ENCODE measurements at places on chromosomes 7 and 10.

DNA sequence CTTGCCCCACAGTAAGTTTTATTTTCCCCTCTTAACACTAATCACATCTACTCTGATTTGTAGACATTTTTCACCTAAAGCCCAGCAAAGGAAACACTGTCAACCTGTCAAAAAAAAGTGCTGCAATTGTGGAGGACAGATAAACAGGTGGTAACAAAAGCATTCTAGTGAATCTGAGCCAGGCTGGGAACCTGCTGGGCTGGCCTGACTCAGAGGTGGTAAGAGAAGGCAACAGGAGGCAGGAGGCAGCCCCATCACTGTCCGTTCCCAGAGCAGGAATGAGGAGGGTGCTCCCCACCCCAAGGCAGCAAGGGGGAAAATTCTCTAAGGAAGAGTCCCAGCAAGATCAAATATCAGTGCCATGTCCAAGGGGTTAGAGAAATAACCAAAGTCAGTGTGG is 19.5 kb upstream of the HERPUD2 start:
- DNase-seq, result no peak

DNA sequence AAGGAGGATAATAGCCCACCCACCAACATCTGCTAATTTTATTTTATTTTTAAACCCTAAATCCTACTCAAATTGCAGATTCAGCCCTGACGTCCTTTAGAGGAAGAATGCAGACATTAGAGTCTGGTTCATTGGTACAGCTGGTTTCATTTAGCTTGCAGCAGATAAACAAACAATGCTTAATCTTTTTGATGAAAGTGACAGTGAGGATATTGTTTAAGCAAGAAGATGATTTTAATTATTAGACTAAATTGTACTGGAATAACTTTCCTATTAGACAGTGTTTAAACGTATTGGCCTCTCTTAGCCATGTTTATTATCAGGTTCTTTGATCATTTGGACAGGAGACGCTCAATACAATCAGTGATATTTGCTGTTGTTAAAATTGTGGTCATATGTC is 164.8 kb downstream of the CDK14 start:
- no peak for DNase-seq

GRCh38 chr10:26737730-26738129 is 40.2 kb downstream of the PDSS1 start:
- DNase-seq, result no peak

DNA sequence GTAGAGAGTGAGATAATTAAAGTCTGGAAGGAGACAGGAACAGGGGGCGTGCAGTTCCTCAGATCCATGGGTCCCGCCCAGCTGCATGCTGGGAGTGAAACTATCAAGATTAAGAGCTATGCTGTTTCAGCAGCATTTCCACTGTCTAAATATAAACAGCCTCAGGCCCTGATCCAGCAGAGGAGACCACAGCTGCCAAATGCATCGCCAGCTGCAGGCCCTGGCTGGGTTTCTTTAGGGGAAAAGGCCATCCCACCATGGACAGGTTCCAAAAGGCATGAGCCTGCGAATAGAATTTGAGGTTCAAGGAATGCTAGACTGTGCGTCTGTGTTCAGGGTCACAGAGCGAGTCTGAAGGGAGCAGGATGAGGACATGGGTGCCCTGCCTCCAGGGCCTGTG is 411.4 kb downstream of the PAXIP1 start:
- DNase-seq, result no peak

DNA sequence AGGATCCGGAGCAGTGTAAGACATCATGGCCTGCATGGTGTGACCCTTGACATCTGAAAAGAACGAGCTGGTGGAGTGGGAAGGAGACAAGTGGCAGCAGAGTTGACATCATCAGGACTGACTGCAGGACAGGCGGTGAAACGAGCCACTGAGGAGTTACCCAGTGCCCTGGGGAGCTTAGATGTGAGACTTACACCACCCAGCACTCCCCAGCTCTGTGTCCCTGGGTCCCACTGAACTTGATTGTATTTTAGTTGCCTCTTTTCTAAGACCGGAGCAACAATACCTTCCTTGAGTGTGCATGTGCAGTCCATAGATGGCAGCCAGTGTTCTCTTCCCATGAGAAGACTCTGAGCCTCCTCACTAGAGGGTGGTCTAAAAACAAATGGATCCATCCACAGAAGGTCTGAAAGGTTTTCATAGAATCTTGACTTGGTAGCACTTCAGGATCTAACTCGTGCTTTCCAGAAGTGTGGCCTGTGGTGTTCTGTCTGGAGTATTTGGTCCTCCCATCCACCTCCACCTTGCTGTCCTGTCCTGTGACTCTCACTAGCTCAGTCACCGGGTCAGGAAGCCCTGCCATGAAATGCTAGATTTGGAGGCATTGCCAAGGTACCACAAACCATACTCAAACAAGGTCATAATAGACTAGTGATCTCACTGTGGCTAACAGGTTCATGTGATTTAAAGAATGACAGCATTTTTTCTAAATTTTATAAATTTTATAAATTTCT is 59.0 kb downstream of the IKZF1 start:
- DNase-seq, result no peak

GRCh38 chr10:124999433-125000365 is 57.8 kb downstream of the ZRANB1 start:
- DNase-seq, result peak; percentile 42

- DNase-seq, result no peak
Measured at GRCh38 chr10:80160361-80161320, 28.1 kb downstream of the PLAC9 start.

GRCh38 chr10:36608251-36608650 is 517.1 kb upstream of the ANKRD30A start:
- no peak for DNase-seq

GRCh38 chr7:105794741-105795729 is 81.4 kb downstream of the ATXN7L1 start:
- DNase-seq, result peak; percentile 63

DNA sequence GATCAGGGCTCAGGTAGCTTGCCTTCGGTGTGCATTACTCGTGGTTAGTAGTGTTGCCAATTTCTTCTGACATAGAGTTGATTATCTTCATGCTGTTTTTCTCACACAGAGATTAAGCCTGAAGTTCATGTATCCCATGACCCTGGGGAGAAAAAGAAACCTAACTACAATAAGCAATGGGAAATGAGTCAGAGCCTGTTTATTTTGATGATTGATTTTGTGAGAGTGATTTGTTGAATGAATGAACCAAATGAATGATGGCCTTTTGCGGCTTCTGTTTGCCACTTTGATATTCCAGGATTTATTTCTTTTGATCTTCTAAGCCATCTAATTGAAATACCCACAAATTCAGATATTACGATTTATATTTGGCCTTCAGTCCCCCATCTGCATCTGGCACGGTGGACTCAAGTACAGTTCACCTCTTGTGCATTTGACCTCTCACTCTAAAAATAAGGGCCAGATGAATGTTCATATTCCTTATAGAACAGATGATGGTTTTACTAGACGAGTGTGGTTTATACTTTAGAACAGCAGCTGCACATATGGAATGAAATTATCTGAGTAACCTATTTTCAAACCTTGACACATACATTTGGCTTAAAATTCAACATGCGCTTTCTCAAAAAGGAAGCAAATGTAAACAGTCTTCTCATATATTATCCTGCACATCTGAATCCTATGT is 110.7 kb downstream of the PLCE1 start:
- DNase-seq, result no peak

DNA sequence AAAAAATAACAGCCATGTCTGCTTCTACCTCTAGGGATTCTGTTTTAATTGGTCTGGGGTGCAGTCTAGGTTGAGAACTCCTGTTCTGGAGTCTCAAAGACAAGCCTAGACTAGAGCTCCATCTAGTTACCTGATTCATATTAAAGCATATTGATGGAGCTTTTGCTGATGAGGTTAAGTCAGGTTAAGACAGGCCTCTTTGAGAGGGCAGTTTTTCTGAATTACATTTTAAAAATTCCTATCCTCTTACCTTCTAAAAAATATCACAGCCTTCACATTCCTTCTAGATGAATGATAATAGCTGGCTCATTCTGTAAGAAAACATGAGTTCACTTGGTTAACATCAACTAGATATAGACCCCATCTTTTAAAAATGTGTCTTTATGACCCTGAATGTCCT is 28.9 kb downstream of the MGAM start:
- DNase-seq, result no peak

GRCh38 chr10:17056781-17057428 is 72.7 kb downstream of the CUBN start:
- DNase-seq, result peak; percentile 75

DNA sequence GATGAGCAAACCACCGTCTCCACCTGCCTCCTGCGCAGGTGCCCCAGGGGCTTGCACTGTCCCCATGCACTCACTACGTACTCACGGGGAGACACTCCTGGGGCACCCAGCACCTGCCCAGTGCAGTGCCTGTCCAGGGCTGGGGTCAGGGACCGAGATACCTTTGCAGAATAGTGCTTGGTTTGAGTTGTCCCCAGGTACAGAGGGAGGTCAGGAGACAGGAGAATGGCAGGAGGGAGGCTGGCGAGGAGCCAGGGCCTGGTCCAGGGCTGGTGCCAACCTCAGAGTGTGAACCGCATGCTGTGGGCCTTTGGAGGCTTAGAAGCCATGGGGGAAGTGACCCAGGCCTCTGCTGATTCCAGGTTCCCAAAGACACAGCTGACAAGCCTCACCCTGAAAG is 110.1 kb upstream of the GPR26 start:
- no peak for DNase-seq

DNA sequence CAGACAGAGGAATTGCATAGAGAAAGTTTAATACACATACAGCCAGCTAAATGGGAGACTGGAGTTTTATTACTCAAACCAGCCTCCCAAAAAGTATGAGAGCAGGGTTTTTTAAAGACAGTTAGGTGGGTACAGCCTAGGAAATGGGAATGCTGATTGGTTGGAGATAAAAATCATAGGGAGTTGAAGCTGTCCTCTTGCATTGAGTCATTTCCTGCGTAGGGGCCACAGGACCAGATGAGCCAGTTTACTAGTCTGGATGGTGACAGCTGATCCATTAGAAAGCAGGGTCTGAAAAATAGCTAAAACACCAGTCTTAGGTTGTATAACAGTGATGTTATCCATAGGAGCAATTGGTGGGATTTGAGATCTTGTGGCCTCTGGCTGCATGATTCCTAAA is 76.1 kb upstream of the POM121L12 start:
- DNase-seq, result peak; percentile 2

GRCh38 chr7:26189697-26190096 is 10.8 kb downstream of the HNRNPA2B1 start:
- DNase-seq, result no peak

DNA sequence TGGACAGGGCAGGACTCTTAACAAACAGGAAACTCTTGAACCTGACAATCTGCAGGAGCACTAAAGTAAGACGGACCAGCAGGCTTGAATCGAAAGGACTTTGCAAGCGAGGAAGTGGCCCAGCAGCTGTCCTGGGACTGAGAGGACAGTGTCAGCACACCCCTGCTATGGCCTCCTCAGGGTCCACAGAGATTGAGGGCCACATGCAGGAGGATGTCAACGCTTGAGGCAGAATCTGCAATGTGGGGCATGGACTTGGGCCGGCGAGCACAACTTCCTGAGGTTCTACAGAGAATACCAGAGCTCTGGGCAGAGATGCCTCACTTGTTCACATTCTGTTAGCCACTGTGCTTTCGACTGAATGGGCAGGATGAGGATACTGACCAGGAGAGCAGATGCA is 84.4 kb upstream of the EFCAB10 start:
- DNase-seq, result no peak

GRCh38 chr10:50648089-50648934 is 24.6 kb upstream of the SGMS1 start:
- DNase-seq, result no peak

- no peak for DNase-seq
Measured at GRCh38 chr10:86871563-86872183, 85.7 kb downstream of the MMRN2 start.

GRCh38 chr10:120394446-120394845 is 62.6 kb upstream of the PLPP4 start:
- DNase-seq, result no peak

- DNase-seq, result no peak
Measured at GRCh38 chr10:47016564-47016963, 105.3 kb downstream of the PTPN20 start.

DNA sequence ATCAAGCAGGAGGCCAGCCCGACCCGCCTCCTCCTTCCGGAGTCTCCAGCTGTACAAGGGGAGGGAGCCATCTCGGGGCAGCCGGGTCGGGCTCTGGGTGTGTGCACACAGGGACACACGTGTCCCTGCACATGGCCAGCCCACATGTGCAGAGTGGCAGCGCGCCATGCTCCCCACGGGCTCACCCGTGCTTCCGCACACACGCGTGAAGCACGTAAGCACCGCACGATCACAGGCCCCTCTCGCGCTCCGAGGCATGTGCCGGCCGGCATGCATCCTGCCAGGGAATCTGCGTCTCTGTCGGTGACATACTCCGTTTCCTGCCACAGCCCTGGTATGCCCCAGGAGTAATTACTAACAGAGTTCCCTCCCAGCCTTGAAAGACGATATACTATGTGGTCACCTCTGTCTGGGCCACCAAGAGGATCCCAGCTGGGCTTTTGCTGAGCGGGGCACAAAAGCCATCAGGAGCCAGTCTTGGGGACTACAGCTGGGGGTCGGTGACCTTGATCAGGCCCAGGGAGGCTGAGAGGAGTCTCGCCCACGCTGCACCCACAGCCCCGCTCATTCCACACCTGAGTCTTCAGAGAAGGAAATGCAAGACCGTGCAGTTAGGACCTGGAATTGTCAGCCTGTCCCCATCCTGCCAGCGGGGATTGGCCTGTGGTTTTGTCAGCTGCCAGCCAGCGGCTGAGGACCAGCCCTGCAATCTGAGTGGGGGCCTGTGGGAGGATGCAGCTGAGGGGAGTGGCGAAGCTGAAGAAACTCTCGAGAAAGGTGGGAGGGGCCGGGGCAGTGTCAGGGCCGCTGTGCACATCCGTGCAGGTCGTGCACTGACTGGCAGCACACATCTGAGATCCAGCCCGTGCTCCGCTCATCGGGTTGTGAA is 11.0 kb upstream of the LFNG start:
- peak; percentile 72 for DNase-seq

- DNase-seq, result no peak
Measured at GRCh38 chr10:88531392-88532052, 51.6 kb downstream of the RNLS start.

GRCh38 chr10:125015356-125015944 is 73.5 kb downstream of the ZRANB1 start:
- DNase-seq, result no peak

- no peak for DNase-seq
Measured at GRCh38 chr7:104112623-104113022, 95.2 kb downstream of the ORC5 start.

Measured in HFFc6 (cell line).